SJSA1 (cell line): ENCODE measurements at places on chromosomes 5 and 9.

- DNase-seq = no peak
Observed at GRCh38 chr5:117245130-117245529, 670.5 kb upstream of the SEMA6A start.

DNA sequence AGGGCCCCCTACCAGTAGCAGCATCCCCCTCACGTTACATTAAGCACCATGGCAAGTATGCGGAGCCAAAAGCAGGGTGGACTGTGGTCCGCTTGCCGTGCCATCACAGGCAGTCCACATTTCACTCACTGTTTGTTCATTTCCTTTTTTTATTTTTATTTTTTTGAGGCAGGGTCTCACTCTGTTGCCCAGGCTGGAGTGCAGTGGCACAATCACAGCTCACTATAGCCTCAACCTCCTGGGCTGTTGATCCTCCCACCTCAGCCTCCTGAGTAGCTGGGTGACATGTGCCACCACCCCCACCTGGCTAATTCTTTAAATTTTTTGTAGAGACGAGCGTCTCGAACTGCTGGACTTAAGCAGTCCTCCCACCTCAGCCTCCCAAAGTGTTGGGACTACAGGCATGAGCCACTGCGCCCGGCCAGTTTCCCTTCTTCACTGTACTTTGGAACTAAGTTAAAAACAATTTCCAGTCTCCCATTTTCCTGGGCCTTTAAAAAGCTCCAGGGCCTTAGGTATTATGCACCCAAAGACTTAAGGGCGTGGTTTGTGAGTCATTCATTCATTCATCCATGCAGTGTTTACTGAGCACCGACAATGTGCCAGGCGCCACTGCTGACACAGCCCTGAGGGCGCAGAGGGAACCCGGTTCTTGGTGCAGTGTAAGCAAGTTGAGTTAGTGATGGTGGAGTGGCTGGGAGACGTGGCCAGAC is 19.9 kb downstream of the PRRX2 start:
- DNase-seq = peak; percentile 73

- DNase-seq = no peak
Observed at GRCh38 chr5:58268268-58268667, 191.6 kb downstream of the PLK2 start.

DNA sequence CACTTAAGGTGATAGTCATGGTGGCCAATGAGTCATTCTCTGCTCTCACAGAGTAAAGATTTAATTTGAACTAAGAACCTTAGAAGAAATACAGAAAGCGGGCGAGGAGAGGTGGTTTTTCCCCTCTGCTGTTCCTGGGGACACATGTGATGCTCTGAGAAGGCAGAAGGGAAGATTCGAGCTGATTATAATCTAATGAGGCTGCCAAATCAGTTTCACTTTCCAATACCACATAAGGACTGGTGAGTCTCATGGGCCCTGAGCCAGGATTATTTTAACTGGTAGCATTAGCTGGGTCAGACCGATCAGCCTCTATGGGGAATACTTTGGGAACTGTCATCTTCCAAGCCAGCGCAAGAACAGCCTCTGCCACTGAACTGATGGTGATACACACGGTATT is 116.5 kb downstream of the SLC1A3 start:
- DNase-seq = no peak

DNA sequence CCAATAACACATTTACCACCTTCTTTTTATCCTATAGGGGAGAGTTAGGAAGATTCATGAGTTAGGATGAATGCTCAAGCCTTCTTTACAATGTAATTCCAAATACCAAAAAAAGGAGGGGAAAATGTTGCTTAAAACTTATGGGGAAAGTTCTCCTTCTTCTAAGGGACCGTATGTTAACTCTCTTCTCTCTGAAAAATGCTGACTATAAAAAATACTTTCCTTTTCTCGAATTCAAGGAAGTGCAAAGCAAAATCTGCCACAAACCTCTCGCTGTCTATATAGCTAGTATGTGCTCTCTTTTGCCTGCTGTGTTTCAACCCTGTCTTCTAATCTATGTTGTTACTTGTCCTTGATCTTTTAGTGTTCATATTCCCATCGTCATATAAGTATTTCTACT is 768.6 kb upstream of the C9orf72 start:
- no peak for DNase-seq

DNA sequence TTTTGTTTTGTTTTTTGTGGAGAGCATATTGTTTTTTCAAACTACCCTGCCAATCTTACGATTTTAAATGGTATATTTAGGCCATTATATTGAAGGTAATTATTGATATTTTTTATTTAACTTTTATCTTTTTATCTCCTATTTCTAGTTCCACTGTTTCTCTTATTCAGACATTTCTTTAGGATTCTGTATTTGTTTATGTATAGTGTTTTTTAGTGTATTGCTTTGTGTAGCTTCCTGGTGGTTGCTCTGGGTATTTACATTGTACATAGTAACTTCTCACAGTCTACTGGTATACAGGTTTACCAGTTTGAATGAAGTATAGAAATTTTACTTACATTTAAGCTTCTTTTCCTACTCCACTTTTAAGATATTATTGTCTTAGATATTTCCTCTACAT is 63.2 kb downstream of the ERCC6L2 start:
- no peak for DNase-seq

- no peak for DNase-seq
Observed at GRCh38 chr9:121797081-121797480, 145.6 kb downstream of the DAB2IP start.

GRCh38 chr9:117334101-117334500 is 80.8 kb downstream of the ASTN2 start:
- no peak for DNase-seq

DNA sequence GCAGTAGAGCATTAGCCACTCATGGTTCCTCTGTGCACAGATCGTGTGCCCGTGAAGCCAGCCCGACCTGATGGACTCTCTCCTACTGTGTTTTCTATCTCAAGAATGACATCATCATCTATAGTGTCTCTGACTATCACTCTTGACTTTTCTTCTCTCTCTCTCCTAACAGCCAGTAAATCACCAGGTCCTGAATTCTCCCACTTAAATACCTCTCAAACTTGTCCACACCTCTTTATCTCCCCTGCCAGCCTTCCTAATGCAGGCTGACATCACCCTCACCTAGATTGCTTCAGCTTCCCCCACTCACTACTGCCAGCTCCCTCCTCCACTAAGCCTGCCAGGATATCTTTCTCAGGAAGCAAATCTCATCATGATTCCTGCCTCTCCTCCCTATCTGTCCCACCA is 90.6 kb upstream of the MIER3 start:
- DNase-seq = no peak

GRCh38 chr9:22919423-22919822 is 472.8 kb downstream of the DMRTA1 start:
- DNase-seq = no peak

DNA sequence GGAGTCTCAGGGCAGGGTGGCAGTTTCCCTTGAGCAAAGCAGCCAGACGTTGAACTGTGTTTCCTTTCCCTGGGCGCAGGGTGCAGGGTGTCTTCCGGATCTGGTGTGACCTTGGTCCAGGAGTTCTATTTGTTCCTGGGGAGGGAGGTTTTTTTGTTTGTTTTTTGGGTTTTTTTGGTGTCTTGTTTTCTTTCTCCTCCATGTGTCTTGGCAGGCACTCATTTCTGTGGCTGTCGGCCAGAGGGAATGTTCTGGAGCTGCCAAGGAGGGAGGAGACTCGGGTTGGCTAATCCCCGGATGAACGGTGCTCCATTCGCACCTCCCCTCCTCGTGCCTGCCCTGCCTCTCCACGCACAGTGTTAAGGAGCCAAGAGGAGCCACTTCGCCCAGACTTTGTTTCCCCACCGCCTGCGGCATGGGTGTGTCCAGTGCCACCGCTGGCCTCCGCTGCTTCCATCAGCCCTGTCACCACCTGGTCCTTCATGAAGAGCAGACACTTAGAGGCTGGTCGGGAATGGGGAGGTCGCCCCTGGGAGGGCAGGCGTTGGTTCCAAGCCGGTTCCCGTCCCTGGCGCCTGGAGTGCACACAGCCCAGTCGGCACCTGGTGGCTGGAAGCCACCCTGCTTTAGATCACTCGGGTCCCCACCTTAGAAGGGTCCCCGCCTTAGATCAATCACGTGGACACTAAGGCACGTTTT is 3.5 kb upstream of the PHYHD1 start:
- no peak for DNase-seq
